ENCODE measurements at places on chromosomes 12 and 14. TPM values are rescaled to one million over a fixed set of nuclear protein-coding genes. Genes with fewer than 3 reads are reported as not detected.

DNA sequence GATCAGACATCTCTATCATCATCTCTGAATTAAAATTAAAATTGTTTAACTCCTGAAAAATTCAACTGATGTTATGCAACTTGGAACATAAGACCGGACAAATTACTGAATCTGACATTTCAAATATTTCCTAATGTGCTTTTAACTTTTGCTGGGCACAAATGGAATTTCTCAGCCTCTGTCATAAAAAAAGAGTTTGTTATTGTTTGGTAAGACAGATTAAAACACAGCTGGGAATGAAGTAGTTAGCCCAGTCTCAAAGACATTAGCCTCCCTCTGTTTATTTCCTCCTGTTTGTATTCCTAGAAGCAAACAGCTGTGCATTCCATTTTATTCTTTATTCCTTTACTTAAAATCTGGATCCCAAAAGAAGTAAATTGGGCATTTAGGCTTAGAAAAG lies 29.4 kb downstream of the PLEKHA5 start:
- no peak for DNase-seq

- DNase-seq = no peak
Observed at GRCh38 chr12:121352682-121353018, 439 bp upstream of the ANAPC5 start.

DNA sequence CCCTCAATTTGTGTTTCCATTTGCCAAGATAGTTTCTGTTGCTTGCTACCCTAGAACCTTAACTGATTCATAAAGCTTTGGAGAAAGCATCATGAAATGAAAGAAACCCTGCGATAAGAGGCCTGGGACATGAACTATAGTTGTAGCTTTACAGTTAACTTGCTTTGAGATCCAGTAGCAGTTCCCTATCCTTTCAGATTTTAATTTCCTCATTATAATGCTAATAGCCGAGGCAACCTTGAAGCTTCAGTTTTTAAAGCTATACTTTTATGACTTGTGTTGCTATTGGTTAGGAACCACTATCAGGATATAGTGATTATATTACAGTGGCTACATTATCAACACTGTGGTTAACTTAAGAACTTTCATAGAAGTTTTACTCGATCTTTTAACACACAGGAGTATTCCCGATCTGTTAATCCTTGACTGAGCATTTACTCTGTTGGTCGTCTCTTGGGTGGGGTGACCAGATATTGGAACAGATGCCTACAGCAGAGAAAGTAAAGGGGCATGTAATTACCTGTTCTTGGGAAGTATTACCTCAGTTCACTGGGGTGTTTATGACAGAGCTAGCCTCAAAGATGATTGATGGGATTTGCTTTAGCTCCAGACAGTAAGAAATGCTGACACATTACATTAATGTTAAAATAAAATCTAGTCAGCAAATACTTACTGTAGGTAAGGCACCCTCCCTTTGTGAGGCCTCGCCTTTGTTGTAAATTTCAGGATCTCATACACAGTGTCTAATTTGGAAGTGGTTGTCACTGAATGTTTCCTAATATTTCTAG lies 86.2 kb upstream of the CSRP2 start:
- no peak for DNase-seq

IPO8 gene
- total RNA-seq = 75.0 TPM

DNA sequence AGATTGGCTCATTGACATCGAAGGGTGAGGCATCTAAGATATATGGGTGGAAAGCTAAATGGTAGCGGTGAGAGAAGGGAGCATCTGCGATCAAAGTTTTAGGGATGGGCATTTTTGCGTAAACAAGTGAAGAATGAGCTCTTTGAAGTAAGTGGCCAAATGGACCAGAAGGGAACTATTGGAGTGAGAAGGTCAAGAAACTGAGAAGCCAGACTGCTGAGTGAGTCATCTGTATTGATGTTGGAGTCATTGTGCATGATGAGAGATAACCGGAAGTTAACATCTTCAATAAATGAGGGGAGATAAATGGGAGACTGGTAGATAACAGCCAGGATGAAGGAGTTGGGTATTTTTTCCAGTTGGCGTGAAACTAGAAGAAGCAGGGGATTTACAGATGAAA lies 271.9 kb upstream of the PDE3A start:
- DNase-seq = no peak
